ENCODE measurements at places on chromosomes 3 and 15.

- no peak for DNase-seq
These were observed 39.7 kb upstream of the ZNF280D start for GRCh38 chr15:56772868-56773639.

GRCh38 chr3:51637941-51638471, 33.0 kb upstream of the TEX264 start:
- no peak for DNase-seq

DNA sequence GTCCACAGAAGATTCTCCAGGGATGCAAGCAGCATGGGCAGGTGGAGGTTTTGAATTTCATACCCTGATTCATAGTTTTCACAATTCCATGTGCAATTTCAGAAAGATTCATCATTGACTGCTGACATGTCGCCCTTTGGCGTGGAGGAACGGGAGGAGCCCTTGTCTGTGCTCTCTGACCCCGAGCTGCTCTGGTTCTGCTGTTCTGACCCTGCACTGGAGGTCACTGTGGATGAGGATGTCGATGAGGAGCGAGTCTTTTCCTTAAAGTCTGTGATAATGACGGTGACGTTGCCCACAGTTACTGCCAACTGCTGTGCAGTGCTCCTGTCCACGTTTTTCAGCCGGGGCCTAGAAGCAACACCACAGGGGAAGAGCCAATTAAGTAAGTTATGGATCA, 470.0 kb downstream of the SHQ1 start:
- no peak for DNase-seq

- DNase-seq: no peak
These were observed 12.3 kb downstream of the ANPEP start for GRCh38 chr15:89802231-89802928.

- DNase-seq: no peak
These were observed 119.6 kb upstream of the CTDSPL start for GRCh38 chr3:37742121-37742520.

- DNase-seq: no peak
These were observed 55.8 kb downstream of the LSM3 start for GRCh38 chr3:14234251-14235002.

GRCh38 chr3:46694520-46694919, 1.0 kb upstream of the ALS2CL start:
- DNase-seq: no peak

DNA sequence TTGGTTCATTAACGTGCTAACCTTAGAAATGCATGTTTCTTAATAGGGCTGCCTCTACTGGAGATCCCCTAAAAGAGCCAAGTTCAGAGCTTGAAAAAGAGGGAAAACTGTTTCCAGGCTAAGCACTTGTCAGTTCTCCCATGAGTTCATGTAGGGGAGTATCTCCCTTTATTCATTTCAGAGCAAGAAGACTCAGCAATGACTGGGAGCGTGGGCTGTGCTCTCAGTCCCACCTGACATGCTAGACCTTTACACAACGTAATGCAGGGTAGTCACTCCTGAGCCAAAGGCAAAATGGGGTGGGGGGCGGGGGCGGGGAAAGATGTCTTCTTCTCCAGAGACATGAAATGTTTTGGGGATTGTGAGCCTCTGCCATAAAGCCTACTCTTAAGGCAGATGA, 420.1 kb upstream of the MCTP2 start:
- no peak for DNase-seq

- no peak for DNase-seq
These were observed 41.2 kb downstream of the KLF13 start for GRCh38 chr15:31367730-31368344.

DNA sequence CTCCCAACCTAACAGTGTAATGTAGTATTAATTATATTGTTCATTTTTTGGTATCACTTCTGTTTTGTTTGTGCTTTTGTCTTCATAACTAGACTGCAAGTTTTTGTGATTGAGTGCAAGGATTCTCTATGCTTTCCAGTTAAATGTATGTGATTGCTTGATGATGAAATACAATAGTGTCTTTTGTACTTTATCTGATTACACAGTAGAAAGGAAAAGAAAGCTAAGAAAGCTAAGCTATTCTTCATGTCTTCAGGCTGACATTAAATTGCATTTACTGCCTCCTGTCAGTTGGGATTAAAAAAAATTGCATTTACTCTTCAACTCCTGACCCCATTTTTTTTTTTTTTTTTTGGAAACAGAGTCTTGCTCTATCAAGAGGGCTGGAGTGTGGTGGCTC, 28.5 kb downstream of the RTF1 start:
- no peak for DNase-seq

GRCh38 chr15:41331833-41332193, 578 bp downstream of the OIP5 start:
- no peak for DNase-seq

GRCh38 chr3:122004991-122005565, 17.0 kb downstream of the ILDR1 start:
- no peak for DNase-seq

GRCh38 chr3:159937561-159938166, 51.0 kb upstream of the IL12A start:
- no peak for DNase-seq

GRCh38 chr3:48467473-48468267, 21.1 kb downstream of the ATRIP start:
- DNase-seq: no peak

DNA sequence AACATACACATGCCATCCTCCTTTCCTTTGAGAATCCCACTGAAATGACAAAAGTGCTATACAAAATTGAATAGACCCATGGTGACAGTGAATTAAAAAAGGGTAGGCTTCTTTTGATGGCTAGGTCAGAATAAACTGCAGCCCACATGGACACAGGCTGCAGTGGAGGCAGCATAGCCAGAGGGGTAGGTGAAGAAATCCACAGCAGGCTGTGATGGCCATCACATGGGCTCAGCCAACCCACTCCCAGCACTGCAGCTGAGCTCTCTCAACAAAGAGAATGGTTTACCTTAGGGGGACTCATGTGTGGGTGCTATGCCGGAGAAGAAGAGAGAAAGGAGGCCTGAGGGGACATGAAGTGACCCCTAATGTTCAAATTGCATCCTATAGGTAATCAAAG, 331.1 kb downstream of the CHST2 start:
- DNase-seq: no peak

GRCh38 chr3:6189384-6189783, 671.5 kb upstream of the GRM7 start:
- DNase-seq: no peak

- DNase-seq: no peak
These were observed 61.0 kb downstream of the PGPEP1L start for GRCh38 chr15:98946301-98947255.

GRCh38 chr15:65058394-65059368, 9.1 kb downstream of the RASL12 start:
- no peak for DNase-seq

DNA sequence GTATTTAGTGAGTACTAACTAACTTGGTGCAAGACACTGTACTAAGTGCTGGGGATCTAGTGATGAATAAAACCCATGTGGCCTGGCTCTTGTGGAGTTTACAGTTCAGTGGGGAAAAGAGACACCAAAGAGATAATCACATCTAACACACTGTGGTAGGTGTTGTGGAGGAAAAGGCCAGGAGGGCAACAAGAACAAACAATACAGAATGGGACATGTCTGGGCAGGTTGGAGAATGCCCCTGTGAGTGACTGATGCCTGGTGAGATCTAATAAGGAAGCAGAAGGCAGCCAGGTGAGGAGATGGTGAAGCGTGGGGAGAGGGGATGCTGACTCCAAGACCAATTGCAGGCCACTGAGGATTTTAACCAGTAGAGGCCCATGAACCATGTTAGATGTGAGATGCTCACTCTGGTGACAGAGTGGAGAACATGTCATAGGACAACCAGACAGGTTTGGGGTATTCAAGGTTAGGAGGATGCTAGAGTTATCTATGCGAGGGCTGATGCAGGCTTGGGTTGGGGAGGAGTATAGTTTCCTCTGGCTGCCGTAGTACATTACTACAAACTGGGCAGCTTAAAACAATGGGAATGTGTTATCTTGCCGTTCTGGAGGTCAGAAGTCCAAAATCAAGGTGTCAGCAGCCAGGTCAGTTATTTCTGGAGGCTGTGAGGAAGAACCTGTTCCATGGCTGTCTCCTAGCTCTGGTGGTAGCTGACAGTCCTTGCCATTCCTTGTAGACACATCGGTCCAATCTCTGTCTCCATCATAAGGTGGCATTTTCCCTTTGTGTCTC, 81.4 kb downstream of the ARNT2 start:
- no peak for DNase-seq

DNA sequence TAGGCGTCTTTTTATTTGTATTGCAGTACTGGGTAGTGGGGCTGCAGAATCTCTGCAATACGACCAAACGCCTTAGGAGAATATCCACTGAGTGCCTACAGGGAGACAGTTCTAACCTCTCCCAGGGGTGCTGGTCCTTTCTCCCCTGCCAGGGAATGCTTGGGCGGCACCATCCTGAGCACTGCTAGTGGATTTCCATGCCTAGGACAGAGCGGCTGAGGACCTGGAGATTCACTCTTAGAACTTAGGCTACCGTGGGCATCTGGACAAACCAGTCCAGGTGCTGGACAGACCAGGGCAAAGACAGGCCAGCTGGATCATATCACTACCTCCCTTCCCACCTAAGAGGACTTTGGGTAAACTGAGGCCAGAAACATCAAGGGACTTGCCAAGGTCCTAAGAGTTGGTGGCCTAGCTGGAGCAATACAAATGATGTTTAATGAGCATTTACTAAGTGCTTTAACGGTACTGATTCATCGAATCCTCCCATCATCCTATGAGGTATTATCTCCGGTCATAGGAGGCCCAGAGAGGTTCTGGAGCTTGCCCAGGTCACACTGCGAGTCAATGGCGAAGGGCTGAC, 902 bp downstream of the TMEM44 start:
- DNase-seq: no peak

- DNase-seq: no peak
These were observed 67.9 kb downstream of the CACNA2D2 start for GRCh38 chr3:50435371-50436113.

DNA sequence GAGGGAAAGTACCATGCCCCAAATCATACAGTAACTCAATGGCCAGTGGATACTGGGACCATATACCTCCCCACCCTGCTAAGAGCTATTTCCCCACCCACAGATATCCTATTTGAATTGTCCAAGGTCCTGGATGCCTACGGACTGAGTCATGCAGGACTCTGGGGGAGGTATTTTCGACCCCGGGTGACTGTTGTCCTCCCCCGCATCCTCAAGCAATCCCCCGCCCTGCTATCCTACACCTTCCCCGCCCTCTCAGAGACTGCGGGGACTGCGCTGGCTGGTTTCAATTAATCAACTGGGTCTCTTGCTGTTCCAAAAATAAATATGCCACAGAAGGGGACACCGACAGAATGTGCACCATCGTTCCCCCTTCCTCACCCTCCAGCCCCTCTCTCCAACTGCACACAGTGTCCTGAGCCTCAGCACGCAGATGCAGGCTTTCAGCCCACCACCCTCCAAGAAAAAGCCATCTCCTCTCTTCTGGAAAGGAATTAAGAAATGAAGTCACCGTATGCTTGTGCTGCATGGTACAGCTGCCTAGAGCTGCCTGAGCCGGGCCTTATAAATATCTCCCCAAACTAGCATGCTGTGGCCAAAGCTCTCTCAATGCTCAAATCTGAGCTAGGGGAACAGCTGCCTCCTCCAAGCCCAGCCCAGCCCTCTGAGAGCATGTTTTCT, 8.1 kb downstream of the CAV3 start:
- DNase-seq: no peak

DNA sequence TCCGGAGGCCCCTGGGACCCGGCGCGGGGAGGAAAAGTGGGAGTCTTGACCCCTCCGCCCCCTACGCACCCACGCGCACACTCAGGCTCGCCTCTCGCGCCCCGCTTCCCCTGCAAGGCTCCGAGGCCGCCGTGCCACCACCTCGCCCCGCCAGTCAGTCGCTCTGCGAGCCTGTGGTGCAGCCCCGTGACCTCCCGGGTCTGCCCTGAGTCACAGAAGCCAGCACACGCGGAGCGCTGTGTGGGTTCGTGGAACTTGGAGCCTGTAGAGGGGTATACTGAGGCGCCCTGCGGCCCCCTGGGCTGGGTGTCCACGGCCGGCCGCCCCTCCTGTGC, 380 bp upstream of the ALS2CL start:
- no peak for DNase-seq

DNA sequence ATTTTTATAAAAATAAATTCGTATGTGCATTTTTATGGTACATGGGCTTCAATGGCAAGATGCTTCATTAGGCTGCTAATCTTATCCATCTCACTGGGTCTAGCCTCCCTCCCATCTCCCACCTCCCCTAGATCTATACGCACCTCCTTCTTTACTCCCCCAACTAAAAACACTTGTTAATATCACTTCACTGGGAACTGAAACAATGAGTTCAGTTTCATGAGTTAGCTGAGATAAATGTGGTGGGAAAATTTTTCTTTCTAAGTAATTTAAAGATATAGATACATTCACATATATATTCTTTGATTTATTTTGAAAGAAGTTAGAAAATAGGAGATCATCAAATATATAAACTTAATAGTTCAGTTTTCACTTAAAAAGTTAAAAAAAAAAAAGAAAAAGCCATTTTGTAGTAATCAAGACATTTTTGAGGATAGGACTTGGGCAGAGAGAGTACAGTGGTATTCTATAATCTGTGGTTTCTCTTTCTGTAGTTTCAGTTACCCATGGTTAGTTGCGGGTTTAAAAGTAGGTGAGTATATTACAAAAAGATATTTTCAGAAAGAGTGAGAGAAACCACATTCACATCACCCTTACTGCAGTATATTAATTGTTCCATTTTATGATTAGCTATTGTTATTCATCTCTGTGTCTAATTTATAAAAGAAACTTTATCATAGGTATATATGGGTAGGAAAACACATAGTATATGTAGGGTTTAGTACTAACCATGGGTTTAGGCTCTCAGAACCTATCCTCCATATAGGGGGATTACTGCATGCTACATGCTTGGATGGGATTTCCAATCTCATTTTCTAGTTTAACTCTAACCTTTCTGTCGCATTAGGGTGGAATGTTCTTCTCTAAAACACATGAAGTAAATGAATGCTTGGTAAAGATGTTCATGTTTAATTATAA, 316.0 kb upstream of the CBLB start:
- no peak for DNase-seq

DNA sequence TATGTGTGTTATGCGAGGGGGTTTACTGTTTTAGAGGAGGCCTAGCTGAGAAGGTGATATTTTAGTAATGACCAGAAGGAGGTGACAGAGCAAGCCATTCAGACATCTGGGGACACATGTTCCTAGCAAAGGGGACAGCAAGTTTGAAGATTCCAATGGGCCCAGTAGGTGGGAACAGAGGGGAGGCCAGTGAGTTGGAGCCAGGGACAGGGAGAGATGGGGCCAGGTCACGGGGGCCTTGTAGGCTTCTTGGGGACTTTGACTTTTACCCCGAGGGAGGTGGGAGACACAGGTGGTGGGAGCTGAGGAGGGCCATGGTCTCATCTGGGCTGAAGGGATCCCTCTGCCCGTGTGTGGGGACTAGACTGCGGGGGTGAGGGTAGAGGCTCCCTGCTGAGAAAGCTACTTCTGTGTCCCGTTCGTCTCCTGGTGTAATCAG, 72.5 kb downstream of the MGLL start:
- DNase-seq: no peak

DNA sequence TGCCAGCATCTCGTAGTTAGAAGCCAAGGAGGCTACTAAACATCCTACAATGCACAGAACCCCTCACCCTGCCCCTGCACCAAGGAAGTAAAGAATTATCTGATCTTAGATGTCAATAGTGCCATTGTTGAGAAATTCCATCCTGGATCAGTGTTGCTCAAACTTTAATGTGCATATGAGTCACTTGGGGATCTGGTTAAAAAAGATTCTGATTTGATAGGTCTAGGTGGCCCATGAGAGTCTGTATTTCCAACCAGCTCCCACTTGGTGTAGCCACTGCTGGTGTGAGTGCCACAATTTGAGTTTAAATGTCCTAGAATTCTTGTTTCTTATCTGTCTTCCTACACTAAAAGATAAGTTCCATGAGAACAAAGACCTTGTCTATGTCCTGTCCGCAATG, 43.7 kb downstream of the TMEM45A start:
- no peak for DNase-seq

Measured in AG04449 (cell line).